ENCODE measurements at places on chromosomes 12 and 14.

DNA sequence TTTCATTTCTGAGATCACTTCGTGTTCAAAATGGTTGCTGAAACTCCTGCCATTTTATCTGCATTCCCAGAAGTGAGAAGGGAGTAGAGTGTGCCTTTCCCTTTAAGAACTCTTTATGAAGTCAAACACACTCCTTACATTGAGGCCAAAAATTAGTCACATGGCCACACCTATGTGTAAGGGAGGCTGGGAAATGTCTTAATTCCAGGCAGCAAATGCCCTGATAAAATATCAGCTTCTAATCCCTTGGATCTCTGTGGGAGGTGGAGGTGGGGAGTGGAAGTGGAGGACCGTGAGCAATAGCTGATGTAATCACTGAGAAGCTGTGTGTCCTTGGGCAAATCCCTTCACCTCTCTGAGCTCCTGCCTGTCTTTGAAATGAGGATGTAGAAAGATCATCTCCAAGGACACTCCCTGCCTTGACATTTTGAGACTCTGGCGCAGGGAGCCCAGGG lies 22.7 kb upstream of the ANKRD9 start:
- DNase-seq: no peak

DNA sequence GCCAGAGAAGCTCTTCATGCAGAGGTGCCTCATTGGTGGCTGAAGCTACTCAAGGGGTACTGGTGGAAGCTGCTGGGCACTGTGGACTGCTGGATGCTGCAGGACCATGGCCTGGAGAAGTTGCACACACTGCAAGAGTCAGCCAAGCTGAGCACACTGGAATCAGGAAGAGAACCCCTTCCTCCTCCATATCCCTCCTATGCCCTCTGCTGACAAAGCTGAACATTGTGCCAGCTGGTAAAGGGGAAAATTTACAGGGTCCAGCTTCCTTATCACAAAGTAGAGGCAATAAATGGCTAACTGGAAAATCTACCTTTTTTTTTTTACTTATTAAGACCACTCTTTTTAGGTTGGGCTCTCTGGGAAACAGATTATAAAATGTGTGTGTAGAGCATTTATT lies 6.5 kb downstream of the CCDC175 start:
- no peak for DNase-seq

DNA sequence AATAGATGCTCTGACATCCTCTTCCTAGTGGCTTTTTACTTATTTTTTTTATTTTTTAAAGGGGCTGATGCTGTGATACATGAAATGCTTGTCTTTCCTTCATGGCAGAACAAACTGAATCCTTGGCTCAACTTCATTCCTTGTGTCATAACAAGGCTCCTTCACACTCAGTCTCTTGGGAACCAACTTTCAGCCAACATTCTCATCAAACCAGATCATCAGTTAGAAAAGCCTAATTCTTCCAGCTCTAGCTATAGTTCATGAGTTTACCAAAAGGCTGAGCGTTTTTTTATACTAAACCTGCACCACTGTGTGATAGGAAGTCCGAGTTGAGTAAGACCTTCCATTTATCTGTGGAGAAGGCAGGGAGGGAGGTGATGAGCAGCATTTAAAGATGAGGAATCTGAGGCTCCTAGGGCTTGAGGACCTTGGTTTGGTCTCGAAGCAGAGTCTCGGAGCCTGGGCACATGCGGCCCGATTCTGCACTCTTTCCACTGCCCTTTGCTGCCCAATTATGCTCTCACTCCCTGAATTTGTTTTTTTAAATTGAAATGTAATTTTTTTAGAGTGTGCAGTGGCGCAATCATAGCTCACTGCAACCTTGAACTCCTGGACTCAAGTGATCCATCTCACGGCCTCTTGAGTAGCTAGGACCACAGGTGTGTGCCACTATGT lies 8.2 kb downstream of the GPRC5D start:
- no peak for DNase-seq

DNA sequence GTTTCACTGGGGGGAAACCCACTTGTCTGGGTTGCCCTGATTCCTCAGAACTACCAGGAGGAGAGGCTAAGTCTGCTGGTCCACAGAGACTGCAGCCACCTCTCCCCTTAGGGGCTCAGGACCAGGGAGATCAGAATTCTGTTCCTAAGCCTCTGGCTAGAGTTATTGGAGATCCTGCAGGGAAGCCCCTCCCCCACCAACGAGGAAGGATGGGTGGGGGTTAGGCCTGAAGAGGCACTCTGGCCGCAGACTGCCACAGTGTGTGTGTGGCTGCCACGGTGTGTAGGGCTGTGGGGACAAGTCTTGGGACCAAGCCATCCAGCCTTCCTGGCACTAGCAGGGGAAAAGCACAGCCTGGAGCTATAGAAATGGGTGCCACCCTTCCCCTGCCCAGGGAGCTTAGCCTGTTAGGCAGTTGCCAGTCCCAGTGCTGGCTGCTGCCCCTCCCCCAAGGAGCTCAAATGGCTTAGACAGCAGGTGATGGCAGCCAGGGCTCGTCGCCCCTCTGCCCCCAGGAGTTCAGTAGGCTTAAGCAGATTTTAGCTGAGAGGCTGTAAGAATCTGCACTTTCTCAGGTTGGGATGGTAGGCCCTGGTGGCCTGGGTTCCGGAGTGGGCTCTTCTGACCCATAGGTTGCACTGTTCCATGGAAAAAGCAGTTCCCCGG lies 107.7 kb downstream of the ERGIC2 start:
- DNase-seq: no peak

DNA sequence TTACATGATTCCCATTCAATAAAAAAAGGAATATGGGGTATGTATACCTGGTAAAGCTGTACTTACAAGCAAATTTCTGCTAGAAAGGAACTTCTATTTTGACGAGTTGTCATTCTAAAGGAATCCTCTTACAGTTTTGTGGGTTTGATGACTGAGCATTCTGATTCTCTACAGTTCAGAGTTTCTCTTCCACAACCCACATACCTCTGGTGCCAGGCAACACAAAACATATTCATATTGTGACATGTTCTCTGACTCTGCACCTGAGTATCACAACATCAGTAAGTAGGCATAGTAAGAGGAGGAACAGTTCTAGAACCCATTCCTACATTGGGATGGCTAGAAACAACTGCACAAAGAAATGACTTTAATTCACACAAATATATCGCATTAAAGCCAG lies 636.6 kb downstream of the MED13L start:
- no peak for DNase-seq

- DNase-seq: no peak
Observed at GRCh38 chr12:106582641-106583230, at the start of gene RFX4. Gene RFX4 (plus strand): TSS chr12:106583004. CDS start chr12:106583321, 317 bp downstream.

- DNase-seq: no peak
Observed at GRCh38 chr14:43540948-43541347, 966.1 kb downstream of the FSCB start.

DNA sequence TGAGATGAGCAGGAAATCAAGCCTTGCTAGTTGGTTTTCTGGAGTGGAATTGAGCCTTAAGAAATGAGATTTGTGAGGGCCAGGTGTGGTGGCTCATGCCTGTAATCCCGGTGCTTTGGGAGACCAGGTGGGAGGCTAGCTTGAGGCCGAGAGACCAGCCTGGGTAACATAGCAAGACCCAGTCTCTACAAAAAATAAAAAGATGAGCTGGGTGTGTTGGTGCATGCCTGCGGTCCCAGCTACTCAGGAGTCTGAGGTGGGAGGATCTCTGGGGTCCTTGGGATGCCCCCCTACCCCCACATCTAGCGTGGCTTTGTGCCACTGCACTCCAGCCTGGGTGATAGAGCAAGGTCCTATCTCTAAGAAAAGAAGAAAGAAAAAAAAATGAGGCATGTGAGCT lies 104.2 kb upstream of the RTL1 start:
- DNase-seq: no peak

DNA sequence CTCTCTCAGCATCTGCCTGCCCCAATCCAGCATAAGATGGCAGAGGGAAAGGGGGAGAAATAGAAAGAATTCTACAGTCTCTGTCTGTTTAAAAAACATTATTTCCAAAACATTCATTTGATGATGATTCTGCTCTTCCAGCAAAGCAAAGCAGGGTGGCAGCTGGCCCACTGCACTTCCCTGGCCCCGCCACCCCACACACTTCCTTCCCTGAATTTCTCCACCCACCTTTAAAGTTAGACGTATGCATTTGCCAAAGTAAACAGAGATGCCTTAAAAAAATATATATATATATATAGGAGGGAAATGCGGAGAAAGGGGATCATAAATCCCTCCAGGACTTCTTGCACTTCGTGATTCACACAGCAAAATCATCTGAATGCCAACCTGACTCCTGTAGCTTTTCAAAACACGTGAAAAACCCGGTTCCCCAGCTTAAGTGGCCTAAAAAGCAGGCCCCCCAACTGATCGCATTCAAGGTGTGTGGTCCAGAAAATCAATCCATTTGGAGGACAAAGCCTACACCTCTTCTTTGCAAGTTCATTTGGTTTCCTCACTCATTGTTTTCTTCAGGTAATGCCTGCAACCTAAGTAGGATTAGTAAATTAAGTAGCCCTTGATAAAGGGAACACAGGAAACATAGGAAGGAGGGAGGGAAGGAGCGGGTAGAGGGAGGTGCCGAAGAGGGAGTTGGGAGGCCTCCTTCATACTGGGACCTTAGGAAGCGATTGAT lies 68.8 kb downstream of the LLPH start:
- DNase-seq: no peak

GRCh38 chr14:103816991-103817390 lies 30.4 kb downstream of the PPP1R13B start:
- DNase-seq: no peak

- DNase-seq: no peak
Observed at GRCh38 chr14:97687944-97688630, 890.9 kb downstream of the VRK1 start.

GRCh38 chr12:67137256-67137655 lies 131.9 kb upstream of the CAND1 start:
- no peak for DNase-seq

DNA sequence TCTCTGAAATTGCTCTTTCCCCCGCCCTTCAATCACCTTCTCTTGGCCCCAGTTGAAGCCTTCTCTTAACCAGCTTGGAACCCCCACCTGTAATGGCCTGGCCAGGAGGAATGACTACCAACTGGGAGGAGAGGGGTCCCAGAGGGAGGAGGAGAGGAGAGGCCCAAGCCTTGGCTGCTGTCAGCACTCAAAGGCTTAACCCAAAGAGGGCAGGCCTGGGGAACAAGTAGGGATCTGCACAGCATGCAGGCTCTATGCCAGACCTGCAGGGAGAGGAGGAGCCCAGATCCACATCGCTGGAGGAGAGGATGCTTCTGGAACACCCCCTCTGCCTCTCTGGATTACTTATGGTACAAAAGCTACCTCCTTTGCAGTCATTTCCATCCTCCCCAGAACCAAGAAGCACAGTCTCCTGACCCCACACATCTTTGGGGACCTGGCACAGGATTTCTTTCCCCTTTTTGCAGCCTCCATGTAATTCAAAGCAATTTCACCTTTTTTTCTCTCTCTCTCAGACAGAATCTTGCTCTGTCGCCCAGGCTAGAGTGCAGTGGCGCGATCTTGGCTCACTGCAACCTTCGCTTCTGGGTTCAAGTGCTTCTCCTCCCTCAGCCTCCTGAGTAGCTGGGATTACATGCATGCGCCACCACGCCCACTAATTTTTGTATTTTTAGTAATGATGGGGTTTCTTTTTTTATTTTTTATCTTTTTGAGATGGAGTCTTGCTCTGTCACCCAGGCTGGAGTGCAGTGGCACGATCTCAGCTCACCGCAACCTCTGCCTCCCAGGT lies 6.2 kb downstream of the RARG start:
- DNase-seq: no peak

DNA sequence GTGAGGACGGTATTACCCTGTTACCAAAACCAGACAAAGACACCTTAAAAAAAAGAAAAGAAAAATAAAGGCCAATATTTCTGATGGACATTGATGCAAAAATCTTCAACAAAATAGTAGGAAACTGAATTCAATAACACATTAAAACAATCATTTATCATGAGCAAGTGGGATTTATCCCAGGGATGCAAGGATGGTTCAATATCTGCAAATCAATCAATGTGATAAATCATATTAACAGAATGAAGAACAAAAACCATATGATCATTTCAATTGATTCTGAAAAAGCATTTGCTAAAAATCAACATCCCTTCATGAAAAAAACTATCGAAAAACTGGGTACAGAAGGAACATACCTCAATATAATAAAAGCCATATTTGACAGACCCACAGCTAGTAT lies 32.3 kb upstream of the ATP2B1 start:
- DNase-seq: no peak

- no peak for DNase-seq
Observed at GRCh38 chr12:90832427-90832826, 122.5 kb downstream of the CCER1 start.

DNA sequence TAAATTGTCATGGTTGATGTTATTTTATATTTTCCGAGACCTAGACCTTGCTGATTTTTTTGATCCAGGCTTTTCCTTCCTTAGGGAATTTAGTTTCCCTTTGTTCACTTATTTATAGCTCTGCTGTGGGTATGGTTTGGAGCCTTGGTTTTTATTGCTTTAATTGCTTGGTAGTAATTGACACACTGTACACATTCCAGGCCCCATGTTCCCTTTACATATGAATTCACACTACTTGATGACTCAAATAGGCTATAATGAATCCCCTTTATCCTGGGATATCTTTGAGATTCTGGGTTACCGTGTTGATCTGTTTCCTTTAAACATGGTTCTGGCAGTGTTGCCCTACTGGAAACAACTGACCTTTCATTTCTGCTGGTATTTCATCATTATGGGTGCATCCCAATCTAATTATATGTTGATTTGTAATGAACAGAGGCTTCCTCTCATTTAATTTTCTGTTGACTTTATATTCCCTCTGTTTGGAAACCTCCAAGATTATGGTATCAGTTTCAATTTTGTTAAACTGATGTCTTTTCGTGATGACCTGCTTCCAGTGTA lies 424.0 kb downstream of the RAD51B start:
- no peak for DNase-seq

DNA sequence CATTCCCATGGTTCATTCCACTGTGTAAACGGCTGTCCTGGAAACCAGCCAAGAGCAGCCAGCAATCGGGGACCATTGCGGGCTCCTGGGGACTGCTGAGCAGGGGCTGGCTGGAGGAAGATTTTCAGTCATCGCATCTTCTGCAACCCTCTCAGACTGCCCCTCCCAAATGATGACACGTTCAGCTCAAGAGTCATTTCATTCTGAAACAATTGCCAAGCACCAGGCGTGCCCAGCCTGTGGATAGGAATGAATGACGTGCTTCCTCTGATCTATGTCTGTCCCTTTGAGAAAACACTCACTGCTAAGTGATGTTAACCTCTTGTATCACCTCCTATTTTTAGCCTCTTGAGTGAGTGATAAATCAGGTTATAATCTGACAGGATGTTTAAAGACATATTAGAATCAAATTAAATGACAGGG lies 62.0 kb downstream of the NDUFA12 start:
- DNase-seq: no peak

- no peak for DNase-seq
Observed at GRCh38 chr14:37862263-37862662, 266.8 kb downstream of the TTC6 start.

- DNase-seq: no peak
Observed at GRCh38 chr14:33120966-33121365, 182.3 kb downstream of the NPAS3 start.

GRCh38 chr12:131044760-131045381 lies 91.2 kb downstream of the ADGRD1 start:
- DNase-seq: no peak

- no peak for DNase-seq
Observed at GRCh38 chr12:115166698-115167315, 482.8 kb upstream of the TBX3 start.

All from GF-D8 (cell line).